ENCODE measurements at places on chromosomes 16 and 17.

GRCh38 chr17:4329838-4330237, 36.6 kb downstream of the UBE2G1 start:
- DNase-seq = no peak

- no peak for DNase-seq
Measured at GRCh38 chr16:53707671-53708070, 3.7 kb downstream of the FTO start.

GRCh38 chr16:29665294-29666077, 2.4 kb downstream of the SPN start:
- no peak for DNase-seq

DNA sequence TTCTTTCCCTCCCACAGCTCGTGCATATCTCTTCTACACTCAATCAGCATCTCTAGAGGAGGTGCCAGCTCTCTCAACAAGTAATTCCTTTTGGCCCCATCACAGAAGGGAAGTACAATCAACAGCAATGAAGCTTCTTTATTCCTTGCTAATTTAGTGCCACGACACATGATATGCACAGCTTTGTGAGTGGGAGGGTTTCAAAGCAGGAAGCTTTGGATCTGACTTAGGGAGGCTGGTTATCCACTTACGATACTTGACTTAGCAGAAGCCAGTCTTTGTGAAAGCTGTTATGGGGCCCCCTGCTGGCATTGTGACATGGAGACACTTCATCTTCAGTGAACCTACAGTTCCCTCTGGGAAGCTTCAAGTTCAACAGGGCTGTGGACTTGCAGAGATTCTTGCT, 81.0 kb downstream of the TMEM100 start:
- no peak for DNase-seq

Data from hippocampal formation (tissue), 2 donors.